Psoas muscle (tissue), 8 donors: ENCODE measurements at places on chromosomes 7 and 10. TPM values are rescaled to one million over a fixed set of nuclear protein-coding genes. Genes with fewer than 3 reads are reported as not detected.

DNA sequence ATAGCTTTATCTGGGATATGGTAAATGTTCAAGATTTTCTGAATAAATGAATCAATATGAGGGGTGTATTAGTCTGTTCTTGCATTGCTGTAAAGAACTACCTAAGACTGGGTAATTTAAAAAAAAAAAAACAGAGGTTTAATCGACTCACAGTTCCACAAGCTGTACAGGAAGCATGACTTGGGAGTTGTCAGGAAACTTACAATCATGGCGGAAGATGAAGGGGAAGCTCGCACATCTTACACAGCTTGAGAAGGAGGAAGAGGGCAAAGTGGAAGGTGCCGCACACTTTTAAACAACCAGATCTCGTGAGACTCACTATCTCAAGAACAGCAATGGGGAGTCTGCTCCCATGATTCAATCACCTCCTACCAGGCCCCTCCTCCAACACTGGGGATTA is 32.5 kb upstream of the OTUD1 start:
- H3K27ac ChIP-seq: peak overlapping the region; percentile 95
- H3K27me3 ChIP-seq: no peaks in the 10 kb centered on the region
- H3K4me3 ChIP-seq: no peak overlapping the region
- H3K4me1 ChIP-seq: peaks cover 33% of the 10 kb centered on the region
- no peak for DNase-seq
- no peaks in the 10 kb centered on the region for H3K36me3 ChIP-seq

DNA sequence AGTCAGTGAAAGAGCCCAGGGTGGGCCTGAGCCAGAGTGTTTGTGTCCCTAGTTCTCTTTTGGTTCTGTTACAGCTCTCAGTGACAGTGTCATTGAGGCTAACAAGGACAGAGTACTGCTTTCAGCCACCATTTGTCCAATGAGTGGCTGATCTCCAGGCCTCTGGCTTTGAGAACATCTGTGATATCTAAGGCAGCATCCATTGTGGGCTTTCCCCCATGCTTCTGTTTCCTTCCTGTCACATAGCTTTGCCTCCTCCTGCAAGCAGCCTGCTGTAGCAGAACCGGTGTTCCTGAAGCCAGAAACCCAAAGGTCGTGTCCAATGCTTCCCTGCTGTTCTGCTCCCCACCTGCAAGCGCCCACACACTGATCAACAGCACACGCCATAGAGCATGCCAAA is 68.4 kb downstream of the IKZF1 start:
- no peak overlapping the region for H3K4me3 ChIP-seq
- no peak for DNase-seq
- H3K4me1 ChIP-seq: no peaks in the 10 kb centered on the region
- H3K36me3 ChIP-seq: no peaks in the 10 kb centered on the region
- H3K27me3 ChIP-seq: no peaks in the 10 kb centered on the region
- H3K27ac ChIP-seq: no peak overlapping the region

GRCh38 chr10:89163265-89163995 is 43.7 kb downstream of the CH25H start:
- DNase-seq: peak; percentile 46
- H3K4me3 ChIP-seq: no peak overlapping the region
- no peak overlapping the region for H3K27ac ChIP-seq

DNA sequence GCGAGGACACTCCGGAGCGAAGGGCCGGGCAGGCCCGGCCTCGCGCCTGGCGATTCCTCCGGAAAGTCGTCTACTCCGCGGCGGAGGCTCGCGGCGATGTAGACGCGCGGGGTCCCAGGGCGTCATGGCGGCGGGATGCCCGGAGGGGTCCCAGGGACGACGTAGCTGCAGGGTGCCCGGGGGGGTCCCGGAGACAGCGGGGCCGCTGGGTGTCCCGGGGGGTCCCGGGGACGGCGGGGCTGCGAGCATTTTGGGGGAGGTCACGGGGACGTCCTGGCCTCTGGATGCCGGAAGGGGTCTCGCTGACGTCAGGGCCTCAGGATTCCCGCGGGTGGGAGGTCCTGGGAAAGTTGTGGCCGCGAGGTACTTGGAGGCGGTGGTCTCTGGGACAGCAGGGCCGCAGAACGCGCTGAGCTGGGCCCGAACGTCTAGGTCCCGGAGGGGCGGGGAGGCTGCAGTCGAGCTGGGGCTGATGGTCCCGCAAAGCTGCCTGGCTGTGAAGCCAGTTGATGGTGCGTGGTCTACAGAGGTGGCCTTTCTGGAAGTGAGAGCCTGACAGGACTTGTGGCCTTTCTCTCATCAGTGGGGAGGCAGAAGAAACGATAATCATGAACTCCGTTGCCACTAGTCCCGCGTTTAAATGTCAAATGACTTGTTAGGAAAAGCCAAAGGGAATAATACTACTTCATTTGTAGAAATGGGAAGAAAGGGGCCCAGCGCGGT is 637 bp downstream of the HSPA14 start:
- peaks cover 48% of the 10 kb centered on the region for H3K36me3 ChIP-seq
- no peaks in the 10 kb centered on the region for H3K27me3 ChIP-seq
- peak overlapping the region; percentile 79 for H3K4me3 ChIP-seq
- H3K27ac ChIP-seq: peak overlapping the region; percentile 97
- DNase-seq: peak; percentile 37

DNA sequence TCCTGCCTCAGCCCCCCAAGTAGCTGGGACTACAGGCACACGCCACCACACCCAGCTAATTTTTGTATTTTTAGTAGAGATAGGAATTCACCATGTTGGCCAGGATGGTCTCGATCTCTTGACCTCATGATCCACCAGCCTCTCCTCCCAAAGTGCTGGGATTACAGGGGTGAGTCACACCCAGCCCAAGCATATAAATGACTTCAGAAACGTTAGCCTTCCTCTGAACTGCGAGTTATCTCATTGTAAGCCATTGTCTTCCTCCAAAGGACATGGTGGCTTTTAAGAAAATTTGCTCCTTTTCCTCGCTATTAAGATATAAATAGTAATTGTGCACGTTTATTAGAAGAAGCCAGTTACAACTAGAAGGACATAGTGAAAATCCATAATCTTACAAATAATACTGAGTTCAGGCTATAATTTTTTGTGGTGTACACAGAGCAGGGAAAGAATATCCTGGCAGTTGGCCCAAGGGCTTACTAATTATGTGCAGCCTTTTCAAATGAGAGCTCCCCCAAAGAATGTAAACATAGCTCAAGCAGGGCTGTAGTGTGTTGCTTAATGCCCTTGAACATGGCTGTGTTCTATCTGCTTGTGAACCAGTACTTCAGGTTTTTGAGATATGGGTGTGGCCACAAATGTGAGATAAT is 495.8 kb downstream of the PARD3 start:
- H3K36me3 ChIP-seq: no peaks in the 10 kb centered on the region
- no peak overlapping the region for H3K27ac ChIP-seq
- H3K4me3 ChIP-seq: no peak overlapping the region

GRCh38 chr7:87312215-87312865 is 33.1 kb upstream of the CROT start:
- DNase-seq: no peak
- no peak overlapping the region for H3K27ac ChIP-seq
- H3K4me1 ChIP-seq: no peaks in the 10 kb centered on the region
- no peak overlapping the region for H3K4me3 ChIP-seq
- no peaks in the 10 kb centered on the region for H3K36me3 ChIP-seq

AGAP6 gene
- 5.0 TPM for total RNA-seq

UBTD1 gene
- total RNA-seq: 39.2 TPM

ZNF777 gene
- total RNA-seq: 10.6 TPM
